T-helper 2 cell treated with Interferon-gamma antibody and Interleukin-4, amounts not matched to agents 5 μg/mL and 100 μg/mL, for 36 hours (primary cell): ENCODE measurements at places on chromosomes 7 and 10.

GRCh38 chr7:114502454-114503254 lies 88.0 kb downstream of the FOXP2 start:
- DNase-seq = no peak

GRCh38 chr10:52574697-52575096 lies 197.9 kb downstream of the MBL2 start:
- DNase-seq = no peak

DNA sequence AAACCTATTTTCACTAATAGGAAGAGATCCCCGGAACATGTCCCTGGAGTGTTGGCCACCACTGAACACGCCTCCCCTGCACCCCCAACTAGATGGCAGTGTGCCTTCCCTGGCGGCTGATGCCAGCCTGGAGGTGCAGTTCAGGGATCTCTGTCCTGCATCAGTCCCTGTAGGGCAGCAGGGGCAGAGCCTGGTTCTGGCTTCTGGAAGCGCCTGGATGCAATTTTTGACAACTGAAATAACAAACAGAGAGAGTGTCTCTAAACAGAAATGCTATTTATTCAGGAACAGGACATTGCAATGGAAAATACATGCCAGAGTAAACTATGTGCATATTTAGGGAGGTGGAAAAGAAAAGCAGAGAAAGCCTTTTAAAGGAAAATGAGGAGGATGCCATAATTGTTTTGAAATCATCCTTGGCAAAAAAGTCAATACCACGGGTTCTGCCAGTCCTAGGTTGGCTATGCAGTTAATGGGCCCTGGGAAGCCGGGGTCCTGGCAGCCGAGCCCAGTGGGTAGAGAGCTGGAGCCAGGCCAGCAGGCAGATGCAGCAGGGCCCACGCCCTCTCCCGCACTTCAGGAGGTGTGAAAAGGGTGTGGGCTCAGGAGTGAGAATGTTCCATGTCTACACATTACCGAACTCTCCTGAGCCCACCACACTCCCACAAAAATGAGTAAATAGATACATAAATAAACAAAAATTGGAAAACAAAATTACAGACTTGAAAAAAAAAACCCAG lies 18.5 kb downstream of the ANTXRL start:
- DNase-seq = no peak

DNA sequence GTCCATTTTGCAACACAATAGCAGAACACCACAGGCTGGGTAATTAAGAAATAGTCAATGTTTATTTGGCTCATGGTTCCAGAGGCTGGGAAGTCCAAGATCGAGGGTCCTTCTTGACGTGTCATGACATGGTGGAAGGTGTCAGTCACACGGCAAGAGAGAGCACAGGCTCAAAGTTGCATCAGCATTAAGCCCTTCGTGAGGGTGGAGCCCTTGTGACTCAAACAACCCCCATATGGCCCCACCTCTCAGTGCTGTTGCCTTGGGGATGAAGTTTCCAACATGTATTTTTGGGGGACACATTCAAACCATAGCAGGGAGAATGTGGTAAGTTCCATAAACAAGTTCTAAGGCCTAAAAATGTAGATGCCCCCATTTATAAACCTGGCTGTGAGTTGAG lies 24.6 kb upstream of the GTPBP4 start:
- DNase-seq = no peak

- DNase-seq = no peak
Measured at GRCh38 chr7:125661677-125662076, 732.1 kb upstream of the POT1 start.

DNA sequence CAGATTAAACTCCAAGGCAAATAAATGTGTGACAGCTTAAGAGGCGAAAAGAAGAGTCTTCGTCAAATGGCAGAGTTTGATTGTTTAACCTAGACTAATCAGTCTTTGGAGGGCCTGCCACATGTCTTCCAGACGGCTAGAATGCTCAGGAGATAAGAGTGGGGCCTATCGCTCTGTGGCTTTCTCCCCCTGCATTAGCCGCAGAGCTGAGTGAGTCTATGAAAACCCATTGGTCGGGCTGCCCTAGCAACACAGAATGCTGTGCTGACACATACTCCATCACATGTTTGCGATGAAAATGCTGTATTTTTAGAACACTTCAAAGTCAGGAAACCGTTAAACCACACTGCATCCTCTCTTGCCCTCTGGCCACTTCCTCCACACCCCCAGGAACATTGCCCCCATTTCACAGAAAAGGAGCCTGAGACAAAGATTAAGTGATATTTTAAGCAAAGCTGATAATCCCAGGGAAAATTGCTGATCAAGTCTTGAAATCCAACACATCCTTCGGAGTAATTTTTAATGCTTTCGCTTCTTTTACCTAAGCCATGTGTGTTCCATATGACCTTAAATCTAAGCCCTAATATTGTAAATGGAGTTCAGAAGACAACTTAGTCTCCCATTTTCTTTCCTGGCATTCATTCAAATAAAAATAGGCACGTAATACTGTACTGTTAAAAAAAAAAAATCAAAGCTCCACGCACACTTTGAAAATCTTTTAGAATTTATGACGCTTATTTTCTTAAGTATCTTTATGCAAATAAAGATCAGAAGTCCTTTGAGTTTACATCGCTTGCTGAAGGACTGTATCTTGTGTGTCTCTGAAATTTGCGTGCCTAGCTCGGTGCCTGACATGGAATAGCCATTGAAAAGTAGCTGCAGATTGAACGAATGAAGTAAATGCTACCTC lies 161.2 kb downstream of the CELF2 start:
- DNase-seq = peak; percentile 93

GRCh38 chr7:116354171-116354545 lies 143.8 kb downstream of the TES start:
- no peak for DNase-seq

DNA sequence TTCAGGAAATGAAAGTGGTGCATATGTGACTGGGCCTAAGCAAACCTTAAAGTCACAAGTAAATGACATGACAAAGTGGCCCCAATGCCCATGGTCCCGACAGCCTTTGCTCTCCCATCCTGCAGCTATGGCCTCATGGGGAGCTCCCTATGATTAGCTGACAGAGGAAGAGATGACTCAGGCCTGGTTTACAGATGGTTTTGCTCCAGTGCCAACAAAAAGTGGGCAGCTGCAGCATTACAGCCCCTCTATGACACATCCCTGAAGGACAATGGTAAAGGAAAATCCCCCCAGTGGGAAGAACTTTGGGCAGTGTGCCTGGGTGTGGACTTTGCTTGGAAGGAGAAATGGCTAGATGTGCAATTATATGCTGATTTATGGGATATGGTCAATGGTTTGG lies 105.1 kb upstream of the ADCY1 start:
- no peak for DNase-seq

- DNase-seq = no peak
Measured at GRCh38 chr7:55070271-55070743, 51.5 kb downstream of the EGFR start.

DNA sequence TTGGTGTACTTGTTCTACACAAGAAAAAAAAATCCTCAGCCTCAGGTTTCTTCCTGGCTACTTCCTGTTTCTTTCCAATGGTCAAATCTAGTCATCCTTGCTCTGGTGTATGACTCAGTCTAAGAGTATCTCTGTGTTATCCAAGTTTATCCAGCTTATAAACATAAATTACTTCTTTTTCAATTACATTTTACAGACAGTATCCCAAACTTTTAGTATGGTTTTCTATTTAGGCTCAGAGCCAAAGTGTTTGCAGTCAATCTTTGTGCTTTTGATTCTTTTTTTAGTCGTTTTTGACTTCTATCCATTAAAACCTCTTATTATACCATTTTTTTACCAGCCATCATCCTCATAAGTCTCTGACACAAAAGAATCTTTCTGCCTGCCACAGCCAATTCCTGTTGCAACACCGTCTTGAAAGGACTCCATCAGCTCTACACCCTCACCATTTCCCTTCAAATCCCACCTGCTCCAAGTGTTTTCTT lies 294.6 kb downstream of the PTEN start:
- DNase-seq = no peak

DNA sequence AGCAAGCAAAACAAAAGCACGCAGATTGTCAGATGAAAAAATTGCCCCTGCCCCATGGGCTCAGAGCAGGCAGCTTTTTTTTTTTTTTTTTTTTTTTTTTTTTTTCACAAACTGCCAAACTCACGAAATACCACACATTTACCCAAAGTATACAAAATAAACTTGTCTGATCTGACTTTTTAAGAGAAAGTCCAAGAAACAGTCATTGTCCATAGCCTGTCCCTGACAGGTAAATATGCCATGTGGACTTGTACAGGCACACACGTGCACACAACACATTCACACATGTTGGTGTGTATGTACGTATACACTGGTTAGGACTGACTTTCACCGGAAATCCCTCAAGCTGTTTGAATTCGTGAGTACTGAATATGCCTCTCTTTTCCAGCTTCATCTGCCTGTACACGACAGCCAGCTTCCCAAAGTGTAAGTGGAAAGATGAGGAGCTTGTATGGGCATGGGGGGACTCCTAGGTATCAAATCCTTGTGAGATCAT lies 929 bp upstream of the HGF start:
- no peak for DNase-seq

DNA sequence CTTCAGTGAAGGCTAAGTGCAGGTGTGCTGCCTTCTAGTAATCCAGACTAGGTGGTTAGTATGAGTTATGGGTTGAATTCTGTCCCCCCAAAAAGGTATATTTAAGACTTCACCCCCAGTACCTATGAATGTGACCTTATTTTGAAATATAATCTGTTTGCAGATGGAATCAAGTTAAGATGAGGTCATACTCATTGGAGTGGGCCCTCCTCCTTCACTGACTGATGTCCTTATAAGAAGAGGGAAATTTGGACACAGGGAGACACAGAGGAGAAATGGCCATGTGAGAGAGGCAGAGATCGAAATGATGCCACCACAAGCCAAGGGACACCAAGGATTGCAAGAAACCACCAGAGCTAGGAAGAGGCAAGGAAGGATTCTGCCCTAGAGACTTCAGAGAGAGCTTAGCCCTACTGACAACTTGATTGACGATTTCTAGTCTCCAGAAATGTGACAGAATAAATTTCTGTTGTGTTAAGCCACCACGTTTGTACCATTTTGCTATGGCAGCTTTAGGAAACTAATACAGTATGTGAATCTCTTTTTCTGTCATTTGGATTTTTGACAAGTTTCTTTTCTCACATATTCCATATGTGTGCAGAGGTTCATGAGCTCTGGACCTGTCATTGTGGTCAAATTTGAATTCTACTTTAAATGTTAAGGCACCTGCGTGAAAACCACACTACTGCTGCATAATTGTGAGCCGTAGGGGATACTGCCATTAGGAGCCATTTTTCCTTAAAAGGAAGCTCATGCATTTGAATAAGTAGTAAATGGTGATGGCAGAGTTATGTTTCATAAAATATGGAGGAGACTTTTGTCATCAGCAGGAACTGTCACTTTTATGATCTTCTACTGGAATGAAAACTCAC lies 2.6 kb upstream of the RPA3 start:
- no peak for DNase-seq

DNA sequence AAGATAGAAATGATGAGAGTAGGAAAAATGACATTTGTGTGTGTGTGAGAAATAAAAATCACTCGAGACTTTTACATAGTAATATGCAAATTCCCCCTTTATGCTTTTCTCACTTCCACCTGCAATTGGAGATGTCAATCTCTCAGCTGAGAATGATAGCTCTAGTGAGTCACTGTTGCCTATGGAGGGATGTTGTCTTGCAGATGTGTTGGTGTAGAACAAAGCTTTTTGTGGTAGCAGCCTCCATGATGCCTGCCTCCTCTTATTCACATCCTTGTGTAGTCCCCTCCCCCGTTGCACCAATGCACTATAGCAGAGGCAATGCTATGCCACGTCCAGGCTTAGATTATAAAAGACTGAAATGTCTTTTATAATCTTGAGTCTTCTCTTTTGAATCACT lies 33.8 kb downstream of the SPAG6 start:
- DNase-seq = peak; percentile 75

GRCh38 chr10:31952066-31952465 lies 23.4 kb upstream of the ARHGAP12 start:
- no peak for DNase-seq

DNA sequence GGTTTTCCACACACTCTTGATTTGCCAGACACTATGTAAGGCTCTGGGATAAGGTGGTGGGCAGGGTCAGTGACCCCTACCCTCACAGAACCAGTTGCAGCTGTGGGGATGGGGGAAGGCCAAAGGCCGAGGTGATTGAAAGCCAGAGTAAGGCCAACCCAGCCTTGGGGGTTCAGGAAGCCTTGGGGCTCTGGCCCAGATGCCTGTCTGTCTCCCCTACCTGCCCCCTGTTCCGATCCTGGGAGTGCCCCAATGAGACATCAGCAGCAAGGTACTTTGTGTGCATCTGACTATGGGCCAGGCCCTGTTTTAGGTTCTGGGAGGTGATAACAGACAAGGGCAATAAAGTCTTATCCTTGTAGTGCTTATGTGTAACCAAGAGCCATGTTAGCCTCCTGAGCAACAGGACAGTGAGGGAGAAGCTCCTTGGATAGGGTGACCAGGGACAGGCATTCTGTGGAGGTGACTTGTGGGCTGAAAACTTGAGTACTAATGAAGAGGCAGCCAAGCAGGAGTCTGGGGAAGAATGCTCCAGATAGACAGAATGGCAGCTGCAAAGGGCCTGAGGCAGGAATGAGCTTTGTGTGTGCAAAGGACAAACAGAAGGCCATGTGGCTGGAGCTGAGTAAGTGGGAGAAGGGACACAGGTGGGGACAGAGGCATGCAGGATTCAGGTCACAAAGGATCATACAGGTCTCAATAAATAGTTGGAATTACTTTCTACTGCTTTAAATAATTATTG lies 35.4 kb downstream of the TSPAN14 start:
- DNase-seq = no peak

- peak; percentile 87 for DNase-seq
Measured at GRCh38 chr7:140062528-140063299, at the start of gene PARP12. Gene PARP12 (minus strand): TSS chr7:140062951. CDS start chr7:140062847, 104 bp downstream.

- no peak for DNase-seq
Measured at GRCh38 chr7:155839461-155839860, 27.2 kb upstream of the SHH start.

DNA sequence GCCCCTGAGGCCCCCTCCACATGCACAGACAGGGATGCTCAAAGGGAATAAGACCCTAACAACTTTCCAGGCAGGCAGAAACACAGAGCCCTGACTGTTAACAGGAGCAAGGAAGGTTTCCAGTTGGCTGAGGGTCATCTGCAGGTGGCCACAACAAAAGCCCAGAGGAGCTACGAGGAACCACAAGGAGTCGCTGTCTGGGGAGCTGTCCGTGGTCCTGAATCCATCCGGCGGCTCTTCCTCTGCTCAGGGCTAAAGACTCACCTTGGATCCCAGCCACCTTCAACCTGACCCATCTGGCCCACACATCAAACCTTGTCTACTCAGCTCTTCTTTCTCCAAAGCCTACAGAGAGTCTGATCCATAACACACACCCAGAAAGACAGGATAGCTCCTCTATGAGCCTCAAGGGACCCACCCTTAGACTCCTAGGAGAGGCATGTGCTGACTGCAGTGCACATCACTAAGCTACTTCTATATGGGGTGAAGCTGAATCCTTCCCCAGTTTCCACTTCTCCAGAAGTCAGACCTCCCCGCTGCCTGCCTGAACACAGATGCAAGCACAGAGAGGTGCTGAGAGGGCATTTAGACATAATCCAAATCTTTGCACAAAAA lies 104.0 kb downstream of the SLIT1 start:
- DNase-seq = peak; percentile 52

DNA sequence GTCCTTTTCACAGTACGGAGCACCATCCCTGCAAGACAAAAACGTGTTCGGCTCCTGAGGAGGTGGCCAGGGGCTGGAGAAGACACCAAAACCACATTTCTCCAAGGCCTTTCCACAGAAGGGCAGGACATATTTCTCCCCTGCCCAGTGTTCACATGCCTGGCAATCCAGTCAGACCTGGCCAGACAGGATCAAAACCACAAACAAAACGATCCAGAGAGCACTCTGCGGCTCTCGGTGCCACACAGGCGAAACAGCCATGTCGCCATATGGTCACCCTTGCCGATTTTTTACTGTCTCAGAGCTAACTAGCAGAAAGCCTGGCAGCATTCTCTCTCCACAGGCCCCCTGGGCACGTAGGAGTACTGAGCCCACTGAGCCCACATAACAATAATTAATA lies 113.0 kb downstream of the ABLIM1 start:
- no peak for DNase-seq
